ENCODE measurements at places on chromosomes 7 and 10.

- DNase-seq, result no peak
Observed at GRCh38 chr10:73628405-73628804, 12.9 kb downstream of the MYOZ1 start.

GRCh38 chr7:18753972-18754610 lies 258.5 kb downstream of the HDAC9 start:
- DNase-seq, result no peak

DNA sequence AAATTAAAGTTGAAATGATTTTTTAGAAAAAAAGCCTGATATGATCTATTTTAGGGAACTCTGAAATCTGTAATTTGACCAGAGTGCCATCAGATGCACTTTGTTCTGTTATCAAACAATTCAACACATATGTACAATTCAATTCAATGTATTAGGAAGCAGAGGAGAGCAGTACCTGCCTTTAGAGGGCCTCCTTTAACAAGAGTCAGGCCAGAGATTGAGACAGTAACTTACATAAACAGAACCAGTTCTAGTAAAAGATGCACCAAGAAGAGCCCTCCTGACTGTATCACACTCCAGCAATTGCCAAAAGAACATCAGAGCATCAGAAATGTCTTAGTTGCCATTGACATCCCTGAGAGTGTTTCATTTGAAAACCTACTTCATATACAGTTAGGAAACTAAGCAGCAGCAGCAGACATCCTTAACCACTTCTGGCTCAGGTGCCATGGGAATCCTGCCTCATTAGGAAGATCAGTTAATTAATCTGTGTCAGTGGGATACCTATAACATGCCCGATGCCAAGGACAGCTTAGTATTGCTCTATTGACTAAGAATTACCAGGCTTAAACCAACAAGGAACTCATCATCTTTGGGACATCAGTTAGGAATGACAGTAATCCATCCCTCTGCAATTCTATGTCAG lies 1222.6 kb upstream of the LRRN3 start:
- DNase-seq, result no peak

GRCh38 chr7:29569648-29570047 lies 6.0 kb downstream of the PRR15 start:
- no peak for DNase-seq

GRCh38 chr7:38751416-38751815 lies 120.2 kb upstream of the AMPH start:
- no peak for DNase-seq

- no peak for DNase-seq
Observed at GRCh38 chr10:69272624-69273023, 5.7 kb upstream of the HK1 start.

- DNase-seq, result no peak
Observed at GRCh38 chr10:23975431-23975830, 233.5 kb upstream of the KIAA1217 start.

GRCh38 chr10:101644002-101644401 lies 51.0 kb downstream of the FBXW4 start:
- peak; percentile 48 for DNase-seq

- no peak for DNase-seq
Observed at GRCh38 chr10:63266391-63267316, 133.5 kb downstream of the NRBF2 start.

DNA sequence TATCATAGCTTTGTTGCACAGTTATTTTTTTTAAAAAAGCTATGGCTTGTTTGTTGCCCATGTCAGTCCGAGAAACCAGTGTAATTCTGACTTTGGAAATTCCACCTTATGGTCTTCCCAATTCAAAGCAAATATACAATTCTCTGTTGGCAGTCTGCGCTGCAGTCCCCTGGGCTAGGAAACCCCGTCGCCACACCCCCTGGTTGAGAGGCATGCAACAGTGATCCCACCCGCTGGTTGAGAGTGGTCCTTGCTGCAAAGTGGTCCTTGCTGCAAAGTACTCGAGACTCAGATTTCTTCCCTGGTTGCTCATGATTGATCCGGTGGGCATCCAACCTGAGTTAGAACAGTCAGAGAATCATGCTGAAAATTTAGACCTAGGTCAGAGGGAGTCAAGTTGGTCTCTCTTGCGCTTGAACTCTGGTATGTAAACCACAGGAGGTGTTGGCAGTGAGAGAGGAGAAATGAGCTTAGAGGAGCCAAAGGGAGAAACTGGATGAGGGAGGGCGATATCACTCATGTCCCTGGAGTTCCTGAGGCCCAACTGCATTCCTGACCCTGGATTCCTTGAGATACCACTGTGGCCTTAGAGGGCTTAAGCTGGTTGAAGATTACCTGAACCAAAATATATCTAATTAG lies 45.0 kb upstream of the STK17A start:
- no peak for DNase-seq

GRCh38 chr7:38700116-38700515 lies 68.9 kb upstream of the AMPH start:
- no peak for DNase-seq

DNA sequence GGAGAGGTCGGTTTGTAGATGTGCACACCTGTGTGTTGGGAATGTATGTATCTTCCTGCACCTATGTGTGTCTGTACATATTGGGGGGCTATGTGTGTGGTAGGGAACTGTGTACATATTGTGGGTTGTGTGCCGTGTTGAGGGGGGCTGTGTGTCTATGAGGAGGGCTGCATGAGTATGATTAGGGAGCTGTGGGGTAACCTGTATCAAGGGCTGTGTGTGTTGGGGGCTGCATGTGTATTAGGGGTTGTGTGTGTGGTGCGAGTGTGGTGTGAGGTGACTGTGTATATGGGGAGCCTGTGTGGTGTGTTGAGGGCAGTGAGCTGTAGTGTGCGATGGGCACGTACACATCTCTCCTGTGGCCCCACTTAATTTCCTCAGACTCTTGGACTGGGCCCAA lies 22.2 kb upstream of the PAX2 start:
- DNase-seq, result no peak

- DNase-seq, result no peak
Observed at GRCh38 chr10:132834891-132835847, 49.2 kb upstream of the NKX6-2 start.

- no peak for DNase-seq
Observed at GRCh38 chr7:11133436-11133959, 159.8 kb downstream of the PHF14 start.

- DNase-seq, result no peak
Observed at GRCh38 chr10:132879408-132880127, 62.8 kb downstream of the CFAP46 start.
